ENCODE measurements at places on chromosomes 3 and 15.

DNA sequence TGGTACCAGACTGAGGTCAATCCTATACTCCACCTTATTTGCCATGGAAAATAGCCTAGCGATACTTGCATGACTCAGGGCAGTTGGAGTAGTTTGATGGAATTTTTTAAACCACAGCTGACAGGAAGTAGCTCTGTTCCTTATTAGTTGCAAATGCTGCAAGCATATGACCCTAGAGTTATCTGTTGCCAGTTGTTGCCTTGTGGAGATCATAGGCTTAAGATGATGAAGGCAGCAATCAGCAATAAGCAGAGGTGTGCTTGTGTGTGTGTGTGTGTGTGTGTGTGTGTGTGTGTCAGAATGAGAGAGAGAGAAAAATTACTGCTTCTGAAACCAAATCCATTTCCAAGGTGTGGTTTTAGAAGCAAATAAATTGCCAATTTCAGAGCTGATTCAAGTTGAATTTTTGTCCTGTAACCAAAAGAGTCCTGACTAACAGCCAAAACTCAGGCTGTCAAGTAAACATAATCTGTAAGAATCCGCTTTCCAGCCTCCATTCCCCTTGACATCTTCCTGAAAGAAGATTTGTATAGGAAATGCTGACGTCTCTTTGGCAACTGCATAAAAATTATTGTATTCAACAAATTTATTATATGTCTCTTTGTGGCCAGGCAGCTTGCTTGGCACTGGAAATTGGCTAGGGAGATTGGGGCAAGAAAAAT is 141.2 kb downstream of the SERPINI1 start:
- peak; percentile 85 for DNase-seq

DNA sequence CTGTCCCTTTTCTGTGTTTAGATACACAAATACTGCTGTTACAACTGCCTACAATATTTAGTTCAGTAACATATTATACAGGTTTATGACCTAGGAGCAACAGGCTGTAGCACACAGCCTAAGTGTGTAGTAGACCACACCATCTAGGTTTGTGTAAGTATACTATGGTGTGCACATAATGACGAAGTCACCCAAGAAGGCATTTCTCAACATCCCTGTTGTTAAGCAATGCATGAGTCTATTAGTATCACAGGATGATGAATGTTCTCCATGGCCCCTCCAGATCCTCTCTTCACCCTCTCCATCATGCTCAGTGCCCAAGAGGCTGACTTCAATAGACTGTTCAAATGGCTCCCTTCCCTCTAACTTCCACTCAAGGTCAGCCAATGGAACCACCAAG is 14.6 kb upstream of the SEC62 start:
- no peak for DNase-seq

DNA sequence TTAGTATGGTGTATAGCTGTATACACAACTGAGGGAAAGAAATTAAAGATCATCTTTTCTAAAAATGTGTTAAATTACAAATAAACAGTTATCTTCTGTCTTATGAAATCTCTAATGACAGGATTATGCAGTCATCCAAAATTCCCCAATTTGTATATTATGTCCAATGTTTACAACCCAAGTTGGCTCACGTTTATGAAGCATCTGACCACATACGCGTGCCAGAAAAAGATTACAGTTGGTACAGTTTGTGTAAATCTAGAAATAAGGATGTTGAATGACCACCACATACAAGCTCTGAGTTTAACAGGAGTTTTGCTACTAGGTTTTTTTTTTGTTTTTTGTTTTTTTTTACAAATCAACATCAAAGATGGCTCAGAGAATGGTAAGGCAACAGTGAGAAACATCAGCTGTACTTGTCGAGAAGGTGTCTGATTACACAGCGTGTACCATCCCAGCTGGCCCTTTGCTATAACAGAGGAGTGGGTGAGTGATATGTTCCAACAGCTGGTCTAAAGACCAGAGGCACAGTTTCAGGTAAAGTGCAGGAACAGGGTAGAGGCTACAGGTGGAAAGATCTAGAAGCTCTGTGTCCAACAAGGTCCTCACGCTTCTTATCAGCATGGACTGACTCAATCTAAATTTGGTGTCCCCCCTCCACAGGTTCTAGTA is 47.1 kb downstream of the USF3 start:
- DNase-seq, result no peak

DNA sequence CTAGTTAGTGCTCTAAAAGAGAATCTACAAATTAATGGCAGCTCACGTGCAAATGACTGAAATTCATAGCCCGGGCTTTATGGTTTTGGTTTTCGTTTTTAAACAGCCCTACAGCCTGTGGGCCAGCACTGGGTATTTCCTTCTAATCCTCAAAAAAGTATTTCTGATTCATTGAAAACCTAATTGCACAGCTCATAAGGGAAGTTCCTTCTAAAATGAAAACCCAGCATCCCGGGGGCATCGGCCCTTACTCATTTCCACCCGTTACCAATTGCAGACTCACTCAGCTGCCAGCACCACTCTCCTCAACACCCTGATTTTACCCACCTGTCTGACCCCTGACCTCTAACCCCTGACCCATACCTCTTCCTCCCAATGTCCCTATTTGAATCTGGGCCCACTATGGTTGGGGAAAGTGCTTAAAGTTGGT is 59.5 kb upstream of the ZNF148 start:
- no peak for DNase-seq

GRCh38 chr3:96779810-96780209 is 34.6 kb upstream of the EPHA6 start:
- no peak for DNase-seq

GRCh38 chr3:151003029-151003767 is 30.7 kb upstream of the CLRN1 start:
- DNase-seq, result no peak

DNA sequence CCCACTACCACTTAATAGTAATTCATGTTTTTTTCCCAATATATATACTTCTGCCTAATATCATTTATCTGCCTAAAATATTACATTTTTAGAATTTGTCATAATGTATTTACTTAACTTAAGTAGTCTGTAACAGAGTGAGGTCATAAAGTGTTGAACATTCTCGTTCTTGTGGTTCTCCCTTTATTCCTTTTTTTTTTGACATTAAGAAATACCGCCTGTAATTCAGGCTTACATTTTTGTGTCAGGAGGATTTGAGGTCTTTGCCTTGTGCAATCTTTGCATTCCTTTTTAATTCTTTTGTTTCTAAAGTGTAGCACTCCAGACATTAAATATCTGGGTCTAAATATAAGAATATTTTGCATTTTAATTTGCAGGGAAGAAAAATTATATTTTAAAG is 315.4 kb downstream of the PTPRG start:
- peak; percentile 90 for DNase-seq

- peak; percentile 47 for DNase-seq
These were observed 14.8 kb upstream of the WNT5A start for GRCh38 chr3:55501905-55502304.

DNA sequence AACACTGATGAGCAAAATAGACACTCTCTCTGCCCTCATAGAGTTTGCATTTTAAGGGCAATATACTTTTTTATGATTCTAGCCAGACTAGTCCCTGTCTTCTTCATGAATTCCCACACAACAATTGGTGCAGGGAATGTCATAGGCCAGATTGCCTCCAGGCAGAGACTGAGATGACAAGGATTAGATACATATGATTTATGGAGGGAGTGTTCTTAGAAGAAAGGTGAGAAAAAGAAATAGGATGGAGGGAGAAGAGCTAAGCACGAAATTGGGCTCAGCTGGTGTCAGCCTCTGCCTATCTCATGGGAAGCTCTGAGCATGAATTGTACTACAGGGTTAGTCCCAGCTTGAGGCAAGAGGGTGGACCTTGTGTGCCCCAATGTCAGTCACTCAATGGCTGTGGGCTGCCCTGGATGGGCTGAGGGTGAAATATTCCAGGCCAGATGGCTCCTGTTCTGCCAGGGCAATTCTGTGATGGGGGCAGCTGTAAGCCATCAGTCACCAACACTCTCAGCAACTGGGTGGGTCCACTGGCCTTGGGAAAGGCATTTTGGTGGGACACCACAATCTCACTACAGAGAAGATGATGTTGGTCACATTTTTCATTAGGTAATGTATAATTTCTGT is 31.1 kb downstream of the EIF1B start:
- DNase-seq, result no peak

DNA sequence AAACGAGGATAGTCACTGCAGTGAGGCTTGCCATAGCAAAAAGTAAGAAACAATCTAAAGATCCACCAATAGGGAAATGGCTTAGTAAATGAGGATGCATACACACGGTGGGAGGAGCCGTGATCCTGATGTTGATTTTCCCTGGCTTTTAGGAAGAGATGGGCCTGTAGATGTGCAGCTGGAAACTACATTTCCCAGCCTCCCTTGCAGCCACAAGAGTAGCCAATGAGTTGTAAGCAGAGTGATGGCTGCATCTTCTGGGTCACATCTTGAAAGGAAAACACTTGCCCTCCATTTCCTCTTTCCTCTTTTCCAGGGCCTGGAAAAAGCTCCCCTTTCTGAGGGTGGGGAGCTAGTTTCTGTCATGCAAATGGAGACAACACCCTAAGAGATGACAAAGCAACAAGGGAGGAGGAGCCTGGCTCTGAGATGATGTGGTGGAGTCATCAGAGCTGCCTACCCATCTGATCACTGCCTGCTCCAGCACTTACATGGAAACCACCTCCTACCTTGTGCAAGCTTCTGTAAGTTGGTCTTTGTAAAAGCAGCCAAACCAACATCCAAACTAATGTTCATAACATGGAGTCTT is 139.1 kb downstream of the TLE3 start:
- no peak for DNase-seq

GRCh38 chr3:25830373-25831280 is 40.7 kb downstream of the OXSM start:
- DNase-seq, result no peak

DNA sequence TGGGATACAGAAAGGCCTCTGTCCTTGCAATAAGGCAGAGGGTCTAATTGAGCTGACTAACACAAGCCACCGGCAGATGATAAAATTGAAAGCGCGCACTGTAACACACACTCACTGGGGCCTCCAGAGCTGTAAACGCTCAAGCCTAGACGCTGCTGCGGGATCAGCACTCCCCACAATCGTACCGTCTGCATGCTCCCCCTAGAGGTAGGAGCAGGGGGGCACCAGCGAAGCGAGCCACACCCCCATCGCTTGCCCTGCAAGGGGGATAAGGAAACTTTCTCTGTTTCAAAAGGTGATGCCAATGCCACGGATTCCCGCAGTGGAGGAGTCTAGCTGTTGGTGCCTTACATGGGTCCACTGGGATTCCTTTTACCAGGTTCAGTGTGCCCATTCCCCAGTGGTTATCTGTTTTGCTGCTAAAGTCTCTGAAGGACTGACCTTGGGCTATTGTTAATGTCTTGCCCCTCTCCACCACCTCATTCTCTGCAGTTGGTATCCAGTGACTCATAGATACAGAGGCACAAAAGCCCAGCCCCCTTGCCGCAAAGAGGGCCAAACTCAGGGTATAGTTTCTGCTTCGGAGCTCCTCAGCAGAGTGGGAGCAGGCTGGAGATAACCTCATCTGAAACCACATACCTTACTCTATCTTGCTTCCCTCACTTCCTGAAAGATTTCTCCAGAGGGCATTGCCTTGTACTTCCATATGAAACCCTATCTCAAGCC is 139.3 kb upstream of the KBTBD8 start:
- DNase-seq, result no peak

DNA sequence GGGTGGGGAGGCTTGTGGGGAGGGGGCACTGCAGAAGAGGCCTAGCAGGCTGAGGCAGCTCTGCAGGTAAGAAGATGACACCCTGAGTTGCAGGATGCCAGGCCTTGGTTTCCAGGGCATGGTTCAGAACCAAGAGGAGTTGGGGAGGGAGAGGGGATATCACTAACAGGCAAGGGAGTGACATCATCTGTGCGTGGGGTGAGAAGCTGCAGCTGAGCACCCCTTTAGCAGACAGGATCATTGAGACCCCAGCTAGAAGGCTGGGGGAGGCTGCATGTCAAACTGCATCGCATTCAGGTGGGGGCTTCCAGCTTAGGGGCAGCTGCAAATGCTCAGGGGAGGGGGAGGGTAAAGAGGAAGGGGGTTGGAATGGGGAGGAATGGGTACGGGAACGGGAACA is 23.0 kb downstream of the CACNA2D2 start:
- DNase-seq, result no peak

DNA sequence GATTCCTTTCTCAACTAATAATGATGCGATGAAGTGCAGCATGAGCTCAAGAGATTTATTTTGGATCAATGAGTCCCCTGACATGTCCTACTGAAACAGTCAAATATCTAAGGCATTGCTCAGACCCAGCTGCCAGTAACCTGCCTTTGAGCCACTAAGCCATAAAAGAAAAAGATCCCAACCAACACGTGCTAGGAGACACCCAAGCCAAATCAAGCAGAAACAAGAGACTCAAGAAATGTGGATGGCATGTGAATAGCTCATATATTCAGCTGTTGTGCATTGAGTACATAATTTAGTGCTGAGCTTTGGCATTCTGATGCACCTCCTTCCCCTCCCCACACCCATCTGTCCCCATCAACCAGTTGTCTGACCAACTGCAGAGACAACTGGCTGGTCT is 29.2 kb downstream of the GJD2 start:
- DNase-seq, result peak; percentile 91

DNA sequence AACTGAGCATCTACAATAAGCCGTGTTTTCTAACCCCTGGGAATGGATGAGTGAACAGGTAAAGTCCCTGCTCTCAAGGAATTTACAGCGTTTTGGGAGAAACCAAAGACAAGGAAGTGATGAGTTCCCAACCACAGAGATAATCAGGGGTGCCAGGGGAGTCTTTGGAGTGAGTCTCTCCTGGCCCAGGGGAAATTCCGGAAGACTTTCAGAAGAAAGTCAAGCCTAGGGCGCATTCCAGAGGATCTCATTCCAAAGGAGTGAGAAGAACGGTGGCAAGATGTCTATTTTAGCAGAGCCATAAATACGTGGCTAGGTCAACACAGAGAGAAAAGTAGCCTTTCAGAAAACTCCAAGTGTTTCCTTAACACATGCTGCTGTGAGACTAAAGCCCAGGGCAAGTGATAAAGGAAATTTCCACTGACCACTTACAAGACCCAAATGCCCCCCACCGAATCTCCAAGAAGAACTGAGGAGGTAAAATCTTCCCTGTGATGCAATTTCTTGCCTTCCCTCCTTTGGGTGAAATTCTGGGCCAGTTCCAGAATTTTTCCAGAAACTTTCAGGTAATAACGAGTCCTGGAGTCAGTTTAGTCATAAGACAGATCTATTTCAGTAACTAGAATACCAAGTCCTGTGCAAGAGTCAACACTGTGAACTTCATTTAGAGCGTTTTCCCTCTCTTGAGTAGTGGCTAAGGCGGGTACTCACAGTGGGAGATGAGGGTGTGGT is 437.4 kb downstream of the NR2F2 start:
- no peak for DNase-seq

- DNase-seq, result no peak
These were observed 131.0 kb downstream of the RPLP1 start for GRCh38 chr15:69583626-69584025.

DNA sequence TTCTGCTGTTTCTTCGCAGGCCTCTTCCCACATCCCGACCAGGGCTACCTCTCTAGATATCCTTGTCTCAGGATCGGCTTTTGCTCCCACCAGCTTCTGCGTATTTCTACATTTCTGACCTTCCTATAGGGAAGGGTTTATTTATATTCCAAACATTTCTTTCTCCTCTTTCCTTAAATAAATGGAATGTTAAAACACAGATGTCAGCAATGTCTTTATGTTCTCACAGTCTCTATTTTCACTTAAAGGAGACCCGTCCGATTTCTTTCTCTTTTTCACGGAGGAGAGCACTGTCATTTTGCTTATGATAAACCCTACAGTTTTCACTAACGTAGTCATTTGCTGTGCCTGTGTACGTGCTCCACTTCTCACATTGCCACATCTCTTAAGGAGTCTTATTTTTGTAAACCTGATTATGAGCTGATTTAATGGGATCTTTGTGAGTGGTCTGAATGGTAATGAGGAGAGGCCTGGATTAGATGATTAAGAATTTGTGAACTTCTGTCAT is 630 bp downstream of the KIF15 start:
- DNase-seq, result peak; percentile 1

- peak; percentile 35 for DNase-seq
These were observed 18.4 kb downstream of the KLF13 start for GRCh38 chr15:31344823-31345605.
